ENCODE measurements at places on chromosomes 7 and 10. TPM values are rescaled to one million over a fixed set of nuclear protein-coding genes. Genes with fewer than 3 reads are reported as not detected.

CDH23 gene
- total RNA-seq = under 0.01 TPM

FXYD4 gene
- not detected for total RNA-seq

VSTM4 gene
- total RNA-seq = 0.65 TPM

PLPP4 gene
- total RNA-seq = not detected

CLEC5A gene
- total RNA-seq = not detected

RPEL1 gene
- total RNA-seq = 0.09 TPM

TDRD1 gene
- total RNA-seq = not detected

PON1 gene
- total RNA-seq = not detected

OPN1SW gene
- total RNA-seq = not detected

ASAH2 gene
- total RNA-seq = 0.60 TPM

ARMS2 gene
- not detected for total RNA-seq

GPR146 gene
- total RNA-seq = 24.7 TPM

HOXA3 gene
- total RNA-seq = 5.4 TPM

FRAT1 gene
- 5.5 TPM for total RNA-seq

OSBPL3 gene
- total RNA-seq = 14.2 TPM

MKI67 gene
- total RNA-seq = 3.4 TPM

SRRM3 gene
- total RNA-seq = 1.7 TPM

PNLIPRP1 gene
- total RNA-seq = not detected

LRRC17 gene
- total RNA-seq = 0.43 TPM

Data from dermis lymphatic vessel endothelial cell (primary cell).